ENCODE measurements at places on chromosomes 16 and 17.

DNA sequence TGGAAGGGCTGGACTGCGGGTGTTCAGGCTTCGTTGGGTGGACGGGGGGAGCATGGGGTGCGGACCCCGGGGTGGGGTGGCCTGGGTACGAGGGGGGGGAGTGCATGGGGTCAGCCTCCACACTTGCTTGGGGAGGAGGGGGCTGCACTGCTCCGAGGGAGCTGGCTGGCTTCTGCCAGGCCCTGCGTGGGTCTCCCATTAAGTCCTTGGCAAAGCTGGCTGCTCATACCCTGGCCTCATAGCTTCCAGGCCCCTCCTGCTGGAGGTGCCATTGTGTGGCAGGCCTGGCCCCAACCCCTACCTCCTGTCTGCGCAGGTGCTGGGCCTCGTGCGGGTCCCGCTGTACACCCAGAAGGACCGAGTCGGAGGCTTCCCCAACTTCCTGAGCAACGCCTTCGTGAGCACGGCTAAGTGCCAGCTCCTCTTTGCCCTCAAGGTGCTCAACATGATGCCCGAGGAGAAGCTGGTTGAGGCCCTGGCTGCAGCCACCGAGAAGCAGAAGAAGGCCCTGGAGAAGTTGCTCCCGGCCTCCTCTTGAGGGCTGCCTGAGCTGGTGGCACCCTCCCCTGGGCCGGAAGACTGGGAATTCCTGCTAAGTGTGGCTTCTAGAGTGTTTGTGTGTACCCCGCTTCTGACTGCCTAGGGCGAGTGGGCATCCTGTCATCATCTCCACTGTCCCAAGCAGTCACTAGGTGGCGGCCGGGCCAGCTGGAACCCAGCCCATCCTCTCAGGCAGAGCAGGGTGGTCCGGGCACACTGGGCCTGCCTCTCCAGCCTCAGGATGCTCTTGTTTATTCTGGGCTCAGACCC is 1.5 kb downstream of the NUDT16L1 start:
- no peak for DNase-seq

DNA sequence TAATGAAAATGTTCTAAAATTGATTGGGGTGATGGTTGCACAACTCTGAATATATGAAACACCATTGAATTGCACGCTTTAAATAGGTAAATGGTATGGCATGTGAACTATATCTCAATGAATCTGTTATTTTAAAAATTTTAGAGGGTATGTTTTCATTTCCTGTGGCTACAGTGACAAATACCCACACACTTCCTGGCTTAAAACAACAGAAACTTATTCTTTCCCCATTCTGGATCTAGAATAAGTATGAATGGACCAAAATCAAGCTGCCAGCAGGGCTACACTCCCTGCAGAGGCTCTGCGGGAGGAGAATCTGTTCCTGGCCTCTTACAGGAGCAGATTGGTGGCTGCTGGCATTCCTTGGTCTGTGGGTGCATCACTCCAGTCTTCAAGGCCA is 11.3 kb upstream of the PECAM1 start:
- DNase-seq = no peak

DNA sequence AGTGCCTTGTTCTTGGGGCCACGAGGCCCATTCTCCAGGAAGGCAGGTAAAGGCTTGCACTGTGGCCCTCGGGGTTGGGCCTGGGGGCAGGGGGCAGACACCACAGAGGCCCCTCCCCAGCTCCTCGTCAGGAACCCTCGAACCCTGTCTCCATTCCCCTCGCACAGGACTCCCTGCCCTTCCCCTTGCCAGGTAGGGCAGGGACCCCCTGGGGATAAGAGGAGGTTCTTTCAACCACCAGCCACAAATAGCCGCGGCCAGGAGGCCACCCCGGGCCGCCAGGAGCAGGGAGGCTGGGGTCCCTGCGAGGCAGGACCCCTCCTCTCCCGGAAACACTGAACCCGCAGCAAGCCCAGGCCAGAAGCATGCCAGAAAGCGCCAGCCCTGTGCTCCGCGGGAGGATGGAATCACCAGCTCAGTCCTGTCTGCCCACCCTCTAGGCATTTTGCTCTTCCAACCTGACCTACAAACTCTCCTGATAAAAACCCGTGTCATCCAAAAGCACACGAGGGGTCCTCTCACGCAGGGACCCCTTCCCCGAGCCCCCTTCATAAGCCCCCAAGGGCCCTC is 45.6 kb downstream of the SLC47A1 start:
- no peak for DNase-seq

DNA sequence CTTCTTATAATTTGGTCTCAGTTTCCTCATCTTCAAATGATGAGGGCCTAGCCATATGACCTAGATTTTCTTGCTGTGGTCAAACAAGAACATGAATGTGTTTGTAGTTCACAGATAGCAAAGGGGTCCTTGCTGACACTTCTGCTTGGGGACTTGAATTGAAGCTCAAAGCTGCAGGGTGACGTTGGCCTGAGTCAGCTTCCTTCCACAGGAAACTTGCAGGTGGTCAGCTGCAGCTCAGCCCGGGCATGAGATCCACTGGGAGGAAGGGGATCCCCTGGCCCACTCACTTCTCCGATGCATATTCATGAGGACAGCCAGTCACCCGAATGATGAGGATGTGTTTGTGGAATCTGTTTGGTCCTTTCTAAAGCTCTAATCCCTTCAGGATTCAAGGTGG is 42.6 kb upstream of the AXIN2 start:
- DNase-seq = no peak

Data from D341Med (cell line).